ENCODE measurements at places on chromosomes 4 and X. TPM values are rescaled to one million over a fixed set of nuclear protein-coding genes. Genes with fewer than 3 reads are reported as not detected.

DNA sequence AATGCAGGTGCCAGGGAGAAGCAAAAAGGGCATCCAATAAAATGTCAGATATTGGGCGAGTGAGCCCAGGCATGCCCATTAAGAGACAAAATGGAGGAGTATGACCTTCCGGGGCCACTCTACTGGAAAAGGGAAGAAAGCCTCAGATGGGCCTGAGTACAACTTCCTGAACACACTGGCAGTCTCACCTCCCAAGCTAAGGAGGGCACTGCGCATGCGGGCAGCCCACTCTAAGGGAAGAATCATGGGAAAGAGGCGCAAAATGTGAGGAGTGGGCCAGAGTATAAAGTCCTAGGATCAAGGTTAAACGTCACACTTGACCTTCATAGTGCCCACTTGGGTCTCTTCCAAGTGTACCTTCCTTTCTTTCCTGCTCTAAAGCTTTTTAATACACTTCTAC is 63.5 kb downstream of the TIGD2 start:
- no peaks in the 10 kb centered on the region for H3K4me1 ChIP-seq
- H3K27ac ChIP-seq = no peak overlapping the region
- H3K36me3 ChIP-seq = no peaks in the 10 kb centered on the region

The SSR4 gene
- total RNA-seq = 84.2 TPM

- peaks cover 16% of the 10 kb centered on the region for H3K4me1 ChIP-seq
- H3K36me3 ChIP-seq = no peaks in the 10 kb centered on the region
- no peak overlapping the region for H3K27ac ChIP-seq
- no peaks in the 10 kb centered on the region for H3K27me3 ChIP-seq
- no peak overlapping the region for H3K4me3 ChIP-seq
- DNase-seq = no peak
These were observed 11.3 kb upstream of the SMARCA5 start for GRCh38 chr4:143502231-143502630.

DNA sequence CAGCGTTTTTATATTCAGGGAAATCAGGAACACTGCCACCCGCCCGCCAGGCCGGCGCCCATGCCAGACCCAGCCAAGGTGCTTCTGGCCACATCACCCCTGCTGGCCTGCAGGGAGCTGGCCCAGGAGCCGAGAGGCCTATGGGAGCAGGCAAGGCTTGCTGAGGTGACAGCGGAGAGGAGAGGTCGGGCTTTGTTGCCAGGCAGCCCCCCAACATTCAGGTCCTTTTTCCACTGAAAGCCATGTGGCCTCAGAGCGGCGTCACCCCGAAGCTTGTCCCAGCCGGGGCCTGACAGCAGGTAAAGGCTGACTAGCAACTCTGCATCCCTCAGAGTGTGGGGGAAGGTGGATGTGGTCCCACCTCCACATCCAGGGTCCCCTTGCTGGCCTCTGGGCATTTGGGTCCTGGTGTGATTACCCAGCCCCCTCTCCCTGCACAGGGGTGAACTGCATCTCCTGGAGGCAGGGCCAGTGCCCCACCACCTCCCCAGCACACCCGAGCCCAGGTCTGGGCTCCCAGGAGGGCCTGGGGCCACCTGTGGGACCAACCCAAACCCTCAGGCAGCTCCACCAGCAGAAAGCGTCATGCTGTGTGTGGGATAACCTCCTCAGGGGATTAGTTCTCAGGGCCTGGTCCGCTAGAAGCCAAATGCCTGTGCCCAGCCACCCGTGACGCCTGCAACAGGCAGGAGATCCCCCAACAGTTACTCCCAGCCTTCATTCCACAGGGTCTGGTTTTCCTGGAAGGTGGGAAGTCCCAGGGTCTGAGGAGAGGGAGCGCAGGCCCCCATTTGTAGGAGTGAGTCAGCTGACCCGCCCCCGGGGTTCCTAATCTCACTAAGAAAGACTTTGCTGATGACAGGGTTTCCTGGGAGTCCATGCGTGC is at the start of gene PDE6B:
PDE6B (plus strand) TSS at position 869 of the 886 bp plus-strand sequence. CDS start 54 bp downstream, outside the sequence.
- no peak within 1 kb of the TSS for H3K27ac ChIP-seq
- H3K4me3 ChIP-seq = no peak within 1 kb of the TSS
- no peaks in the 10 kb centered on the region for H3K27me3 ChIP-seq
- no peak for DNase-seq
- H3K4me1 ChIP-seq = no peaks in the 10 kb centered on the region
- no peaks in the 10 kb centered on the region for H3K36me3 ChIP-seq

GRCh38 chrX:10350221-10350620 is 193.4 kb downstream of the CLCN4 start:
- H3K27me3 ChIP-seq = no peaks in the 10 kb centered on the region
- no peaks in the 10 kb centered on the region for H3K4me1 ChIP-seq
- no peak overlapping the region for H3K4me3 ChIP-seq

- H3K27ac ChIP-seq = no peak overlapping the region
- H3K36me3 ChIP-seq = no peaks in the 10 kb centered on the region
- no peaks in the 10 kb centered on the region for H3K27me3 ChIP-seq
- H3K4me1 ChIP-seq = peaks cover 31% of the 10 kb centered on the region
These were observed 1.0 kb upstream of the TMEM131L start for GRCh38 chr4:153465140-153465539.
